Sciatic nerve (tissue), 2 donors: ENCODE measurements at places on chromosomes 12 and 14. TPM values are rescaled to one million over a fixed set of nuclear protein-coding genes. Genes with fewer than 3 reads are reported as not detected.

FOS gene
- total RNA-seq: 209 TPM

PZP gene
- 0.80 TPM for total RNA-seq

SELPLG gene
- 12.3 TPM for total RNA-seq

LRCOL1 gene
- total RNA-seq: not detected

CRY1 gene
- total RNA-seq: 20.2 TPM

ARID2 gene
- total RNA-seq: 42.8 TPM
